AG09319 (cell line): ENCODE measurements at places on chromosomes 12 and 14.

DNA sequence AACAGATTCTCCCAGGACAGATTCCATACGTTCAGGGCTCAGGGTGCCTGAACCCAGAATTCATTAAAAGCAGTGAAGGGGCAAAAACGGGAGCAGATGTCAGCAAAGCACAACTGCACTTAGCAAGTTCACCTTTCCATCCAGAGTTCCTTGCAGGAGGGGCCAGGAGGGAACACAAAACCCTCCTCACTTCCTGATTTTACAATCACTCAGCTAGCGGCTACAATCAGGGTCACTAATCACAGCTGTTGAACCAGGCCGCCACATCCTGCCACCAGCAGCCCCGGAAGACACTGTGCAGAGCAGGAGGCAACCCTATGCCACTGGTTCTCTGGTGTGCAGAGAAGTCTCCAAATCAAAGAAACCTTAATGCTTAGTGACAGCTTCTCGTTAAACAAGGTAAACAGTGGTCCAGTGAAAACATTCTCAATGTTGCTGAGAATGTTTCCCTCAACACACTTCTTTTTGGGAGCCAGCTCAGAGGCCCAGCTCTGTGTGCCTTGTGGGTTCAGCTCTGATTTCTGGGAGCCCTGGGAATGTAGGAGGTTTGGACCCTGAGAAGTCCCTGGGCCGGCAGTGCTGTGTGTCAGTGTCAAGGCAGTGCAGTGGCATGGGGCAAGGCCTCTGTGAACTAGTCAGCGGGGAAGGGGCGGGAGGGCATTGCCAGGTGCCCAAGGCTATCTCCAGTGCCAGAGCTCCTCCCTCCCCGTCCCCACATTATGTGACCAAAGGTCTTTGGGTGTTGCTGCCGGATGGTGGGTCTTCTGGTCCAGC, 54.5 kb downstream of the VCPKMT start:
- no peak for DNase-seq

DNA sequence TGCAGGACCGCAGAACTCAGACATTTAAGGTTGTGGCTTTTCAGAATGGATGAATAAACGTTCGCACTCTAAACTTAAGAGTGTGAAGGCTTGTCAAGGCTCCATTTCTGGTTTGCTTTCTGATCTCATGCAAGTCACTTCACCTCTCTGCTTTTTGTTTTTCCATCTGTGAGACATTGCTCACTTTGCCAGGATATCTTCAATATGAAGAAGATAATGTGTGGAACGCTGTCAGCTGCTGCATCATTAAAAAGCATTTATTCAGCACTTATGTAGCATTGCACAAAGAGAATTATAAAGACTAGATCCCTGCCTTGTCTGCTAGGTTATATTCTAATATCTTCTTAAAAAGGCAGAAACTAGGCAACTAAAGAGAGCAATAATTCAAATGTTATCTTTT, 172.2 kb downstream of the CACNA1C start:
- no peak for DNase-seq

- DNase-seq = no peak
These were observed 72.8 kb upstream of the IFNG-AS1 start for GRCh38 chr12:67916266-67916970.

DNA sequence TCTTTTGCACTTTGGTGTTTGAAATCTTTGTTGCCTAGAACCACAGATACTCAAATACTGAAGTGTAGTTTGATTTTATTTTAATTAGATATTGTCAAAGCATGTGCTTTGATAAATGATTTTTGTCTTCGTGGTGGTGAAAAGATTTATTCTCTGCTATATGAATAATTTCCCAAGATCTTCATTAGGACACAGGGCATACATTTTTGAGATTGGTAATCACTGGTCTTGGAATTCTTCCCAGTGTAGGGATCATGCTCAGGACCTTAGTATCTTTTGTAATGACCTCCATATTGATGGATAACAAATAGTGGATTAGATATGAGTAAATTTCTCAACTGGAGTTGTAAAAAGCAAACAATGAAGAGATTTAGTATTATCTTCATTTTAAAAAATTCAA, 28.2 kb downstream of the TBK1 start:
- no peak for DNase-seq

DNA sequence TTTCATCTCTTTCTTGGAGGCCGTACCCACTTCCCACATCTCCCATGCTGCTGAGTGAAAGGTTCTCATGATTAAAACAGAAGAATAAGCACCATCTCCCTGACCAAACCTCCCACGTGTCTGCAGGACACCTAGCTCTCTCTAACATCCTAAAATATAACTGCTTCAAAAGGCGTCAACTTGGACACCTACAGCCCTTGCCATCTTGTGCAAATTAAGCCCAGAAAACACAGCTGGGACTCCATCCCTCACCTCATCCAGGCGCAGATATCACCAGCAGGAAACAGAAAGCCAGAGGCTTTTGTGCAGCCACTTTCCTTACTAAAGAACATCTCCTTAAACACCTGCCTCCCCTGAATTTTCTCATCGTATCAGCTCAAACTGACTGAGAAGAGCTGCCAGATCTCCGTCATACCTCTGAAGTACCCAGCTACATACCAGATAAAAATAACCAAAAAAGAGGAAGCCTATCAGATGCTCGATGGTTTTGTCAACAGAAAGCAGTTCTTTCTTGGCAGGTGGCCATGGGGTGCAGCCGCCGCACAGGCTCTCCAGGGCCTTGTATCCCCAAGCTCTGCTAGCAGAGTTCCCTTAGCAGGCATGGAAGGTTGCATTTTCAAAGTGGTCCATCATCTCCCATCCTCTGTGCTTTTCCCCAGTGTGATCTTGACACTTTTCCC, 28.8 kb downstream of the MAP3K9 start:
- no peak for DNase-seq

DNA sequence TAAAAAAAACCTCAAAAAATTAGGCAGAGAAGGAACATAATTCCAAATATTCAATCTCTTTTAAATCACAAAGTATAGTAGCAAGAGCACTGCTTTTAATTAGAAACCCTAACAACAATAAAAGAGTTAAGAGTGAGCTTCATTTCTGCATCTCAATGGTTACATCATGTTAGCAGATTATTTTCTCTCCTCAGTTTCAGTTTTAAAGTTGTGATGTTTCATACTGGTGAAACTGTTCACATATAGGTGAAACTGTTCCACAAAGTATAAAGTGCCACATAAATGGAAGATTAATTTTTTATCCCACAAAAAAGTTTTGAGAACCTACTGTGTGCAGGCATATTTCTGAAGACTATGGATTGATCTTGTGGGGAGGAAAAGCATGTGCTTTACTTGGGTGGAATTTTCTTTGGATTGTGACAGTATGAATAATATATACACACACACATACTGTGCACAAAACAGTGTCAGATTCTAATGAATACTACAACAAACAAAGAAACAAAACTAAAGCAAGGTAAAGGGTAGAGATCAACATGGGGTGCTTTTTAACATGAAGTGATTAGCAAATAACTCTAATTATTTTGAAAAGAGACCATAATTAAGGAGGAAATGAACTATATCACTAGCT, 17.1 kb downstream of the LUM start:
- no peak for DNase-seq

- DNase-seq = no peak
These were observed 9.9 kb downstream of the ZNF410 start for GRCh38 chr14:73896521-73896920.

- no peak for DNase-seq
These were observed 50.7 kb upstream of the WSCD2 start for GRCh38 chr12:108078428-108078827.

DNA sequence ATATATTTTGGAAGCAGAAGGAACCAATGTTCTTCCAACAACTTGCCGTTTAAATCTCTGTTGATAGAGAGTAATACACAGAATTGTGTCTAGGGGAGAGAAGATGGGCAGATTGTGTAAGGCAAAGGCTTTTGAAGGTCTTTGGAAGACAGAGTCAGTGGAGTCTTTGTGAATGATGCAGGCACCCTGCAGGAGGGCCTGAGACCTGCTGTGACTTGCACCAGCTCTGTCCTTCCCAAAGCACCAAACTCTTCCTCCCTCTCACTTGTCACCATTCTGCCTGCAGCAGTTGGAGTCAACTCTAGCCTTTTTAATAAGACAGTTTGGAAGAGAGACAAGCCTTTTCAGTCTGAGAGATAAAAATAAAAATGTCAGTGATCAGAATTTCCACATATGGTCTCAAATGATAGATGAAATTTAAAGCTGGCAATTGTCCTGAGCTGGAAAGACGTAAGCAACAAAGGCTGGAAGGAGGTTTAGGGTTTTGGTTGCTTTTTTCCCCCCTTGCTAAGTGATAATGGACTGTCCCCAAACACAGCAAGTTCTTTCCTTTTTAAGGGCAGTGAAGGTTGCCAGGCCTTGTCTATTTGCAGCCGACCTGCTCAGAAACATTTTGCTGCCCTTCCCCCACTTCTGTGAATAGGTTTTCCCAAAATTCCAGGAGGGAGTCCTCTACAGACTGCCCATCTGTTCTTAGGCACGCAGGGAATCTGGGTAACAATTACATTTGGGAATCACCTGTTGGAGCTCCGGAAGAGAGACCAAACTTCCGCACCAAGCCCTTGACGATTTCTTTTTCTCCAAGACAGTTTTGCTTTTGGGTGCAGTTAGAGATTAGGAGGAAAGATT, 103.0 kb upstream of the NTF3 start:
- DNase-seq = no peak

DNA sequence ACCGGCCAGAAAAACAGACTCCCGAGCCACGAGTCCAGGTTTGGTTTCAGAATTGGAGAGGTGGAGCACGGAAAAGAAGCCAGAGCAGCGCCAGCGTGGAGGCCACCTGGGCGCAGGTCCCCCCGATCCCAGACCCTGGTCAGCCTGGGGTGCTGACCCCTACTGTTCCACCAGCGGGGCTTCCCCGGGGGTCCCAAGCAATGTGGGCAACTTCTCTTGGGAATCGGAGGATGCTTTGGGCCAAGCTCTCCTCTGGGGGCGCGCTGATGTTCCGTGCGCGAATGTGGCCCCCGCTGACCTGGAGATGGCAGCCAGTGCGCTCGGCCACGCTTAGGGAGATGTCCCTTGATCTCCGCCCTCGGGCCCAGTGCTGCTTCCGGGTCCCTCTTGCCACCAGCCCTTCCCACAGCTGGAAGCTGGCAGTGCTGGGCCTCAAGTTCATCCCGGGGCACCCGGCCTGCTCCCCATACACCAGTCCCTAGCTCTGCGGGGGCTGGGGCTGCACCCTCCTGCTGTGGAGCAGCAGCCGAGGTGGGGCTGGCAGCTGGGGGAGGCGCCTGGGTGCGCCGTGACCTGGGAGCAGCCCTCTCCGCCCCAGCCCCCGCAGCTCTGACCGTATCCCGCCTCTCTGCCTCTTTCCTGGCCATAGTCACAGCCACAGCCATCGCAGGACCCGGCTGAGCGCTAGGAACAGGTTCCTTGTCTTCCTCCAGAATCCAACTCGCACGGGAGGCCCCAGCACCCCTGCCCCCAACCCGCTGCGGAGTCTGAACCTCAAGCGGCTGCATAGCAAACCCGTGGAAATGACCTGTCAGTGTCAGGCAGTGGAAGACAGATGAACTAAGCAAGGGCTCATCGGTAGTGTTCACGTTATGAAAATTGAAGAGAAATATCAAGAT, 91.2 kb downstream of the RCOR1 start:
- no peak for DNase-seq

DNA sequence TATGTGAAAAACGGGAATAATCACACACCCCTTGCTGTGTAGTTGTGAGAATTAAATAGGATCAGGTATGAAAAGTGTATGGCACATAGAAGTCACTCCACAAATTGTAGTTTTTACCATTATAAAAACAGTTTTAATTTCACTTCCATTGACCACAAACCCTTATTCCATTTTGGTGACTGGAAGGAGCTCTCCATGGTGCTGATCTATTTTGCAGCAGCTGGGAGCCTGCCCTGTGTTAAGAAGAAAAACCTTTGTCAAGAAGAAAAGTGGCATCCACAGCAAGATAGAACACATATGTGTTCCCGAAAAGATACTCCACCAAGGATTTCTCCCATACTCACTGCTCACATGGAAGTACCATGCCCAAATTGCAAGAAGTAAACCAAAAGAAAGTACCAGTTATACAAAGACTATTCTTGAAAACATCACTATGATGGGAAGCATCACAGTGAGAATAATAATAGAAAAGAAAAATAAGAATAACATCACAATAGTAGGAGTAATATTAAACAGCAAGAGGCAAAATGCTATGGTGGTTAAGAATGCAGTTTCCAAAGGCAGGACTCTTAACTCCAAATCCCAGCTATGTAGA, 58.7 kb downstream of the TUNAR start:
- DNase-seq = no peak

GRCh38 chr14:105884808-105885281, 358.5 kb downstream of the TMEM121 start:
- DNase-seq = no peak

GRCh38 chr12:21907948-21908837, 33.0 kb downstream of the ABCC9 start:
- DNase-seq = no peak

DNA sequence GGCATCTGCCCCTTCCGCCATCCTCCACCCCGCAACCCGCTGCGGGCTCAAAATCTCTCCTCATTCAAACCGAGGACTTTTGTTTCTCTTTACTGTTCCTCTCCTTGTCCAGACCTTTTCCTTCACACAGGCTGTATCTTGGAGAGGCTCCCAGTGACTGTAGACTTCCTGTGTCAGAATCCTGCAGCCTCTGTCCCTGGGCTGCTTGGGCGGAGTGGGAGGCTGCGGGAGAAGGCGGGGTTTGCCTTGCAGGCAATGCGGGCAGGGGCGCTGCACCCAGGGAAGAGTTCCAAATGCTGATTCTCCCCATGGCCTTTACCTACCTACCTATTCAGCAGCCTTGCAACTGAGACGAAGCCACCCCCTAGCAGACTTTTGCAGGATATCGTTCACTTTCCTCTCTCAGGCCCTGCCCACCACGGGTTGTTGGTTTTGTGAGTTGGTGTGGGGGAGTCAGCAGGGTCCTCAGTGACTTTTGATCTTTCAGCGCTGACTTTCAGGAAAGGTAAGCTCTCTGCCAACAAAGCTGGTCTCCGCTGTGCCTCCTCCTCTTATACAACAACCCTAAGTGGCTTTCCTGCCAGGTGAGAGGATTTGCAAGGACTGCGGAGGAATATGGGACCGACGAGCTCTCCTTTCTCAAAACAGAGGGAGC, 79.0 kb upstream of the KCNA1 start:
- DNase-seq = no peak

DNA sequence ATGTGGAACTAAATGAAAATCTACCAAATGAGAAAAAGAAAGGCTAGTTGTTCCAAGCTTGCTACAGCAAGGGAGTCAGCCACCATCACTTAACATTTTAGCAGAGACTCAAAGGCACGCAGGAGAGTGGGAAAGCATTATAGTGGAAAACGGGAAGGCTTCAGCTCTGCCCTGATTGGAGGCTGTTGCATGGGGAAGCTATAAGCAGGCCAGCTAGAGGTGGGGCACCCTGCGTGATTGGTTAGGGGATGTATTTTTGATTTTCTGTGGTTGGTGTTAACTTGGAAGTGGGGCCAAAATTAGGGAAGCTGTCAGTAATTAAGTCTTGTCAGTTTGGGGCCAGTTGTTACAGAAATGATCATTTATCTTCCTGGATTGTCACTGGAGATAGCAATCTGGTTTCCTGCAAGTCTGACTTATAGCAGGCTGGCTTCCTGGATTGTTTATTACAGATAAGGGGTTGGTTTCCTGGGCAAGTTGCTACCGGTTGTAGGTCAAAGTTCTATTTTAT, 93.9 kb downstream of the FAR2 start:
- no peak for DNase-seq
